ENCODE measurements at places on chromosomes 1 and 21.

- no peak for DNase-seq
Observed at GRCh38 chr1:17776426-17776825, 21.3 kb downstream of the ACTL8 start.

- no peak for DNase-seq
Observed at GRCh38 chr1:25355841-25356395, 17.8 kb downstream of the TMEM50A start.

DNA sequence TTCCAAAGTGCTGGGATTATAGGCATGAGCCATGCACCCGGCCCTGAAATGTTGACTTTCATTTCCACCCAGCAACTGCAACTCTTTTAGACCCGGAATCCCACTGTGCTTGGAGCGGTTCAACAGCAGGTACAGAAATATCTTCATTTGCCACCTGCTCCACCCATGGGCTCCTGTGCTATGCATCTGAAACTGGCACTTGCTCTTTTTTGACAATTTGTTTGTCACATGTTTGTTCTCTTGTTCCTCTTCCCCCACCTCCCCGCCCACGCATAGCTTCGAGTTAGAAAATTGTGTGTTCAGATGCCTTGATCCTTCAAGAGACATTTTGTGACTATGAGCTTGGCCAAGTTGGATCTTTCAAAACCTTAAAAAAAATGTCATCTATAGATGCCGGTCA lies 2.4 kb upstream of the IFNLR1 start:
- DNase-seq: no peak

DNA sequence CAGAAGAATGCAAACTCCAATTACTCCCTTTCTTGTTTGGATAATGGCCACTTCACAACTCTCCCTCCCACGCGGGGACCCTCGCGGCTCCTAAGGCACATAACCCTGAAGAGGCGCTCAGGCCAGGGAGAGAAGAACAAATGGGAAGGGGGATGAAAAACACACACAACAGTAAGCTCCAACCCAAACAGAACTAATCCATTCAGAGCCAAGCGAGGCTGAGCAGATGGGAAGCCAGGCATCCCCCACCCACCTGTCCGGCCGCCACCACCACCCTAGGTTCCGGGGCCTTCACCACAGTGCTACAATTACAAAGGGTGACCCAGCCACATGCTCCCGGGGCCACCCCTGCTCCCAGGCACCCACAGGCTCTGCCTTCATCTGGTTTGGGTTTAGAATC lies 101.5 kb downstream of the MRPL37 start:
- no peak for DNase-seq

DNA sequence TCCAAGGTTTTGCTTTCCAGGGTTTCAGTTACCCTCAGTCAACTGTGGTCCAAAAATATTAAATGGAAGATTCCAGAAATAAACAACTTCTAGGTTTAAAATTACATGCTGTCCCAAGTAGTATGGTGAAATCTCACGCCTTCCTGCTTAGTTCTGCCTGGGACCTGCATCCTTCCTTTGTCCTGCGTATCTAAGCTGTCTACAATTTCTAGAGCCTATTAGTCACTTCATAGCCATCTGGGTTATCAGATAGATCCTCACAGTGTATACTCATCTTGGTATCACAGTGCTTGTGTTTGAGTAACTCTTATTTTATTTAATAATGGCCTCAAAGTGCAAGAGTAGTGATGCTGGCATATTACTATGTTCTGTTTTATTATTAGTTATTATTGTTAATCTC lies 157.7 kb downstream of the ROR1 start:
- no peak for DNase-seq

DNA sequence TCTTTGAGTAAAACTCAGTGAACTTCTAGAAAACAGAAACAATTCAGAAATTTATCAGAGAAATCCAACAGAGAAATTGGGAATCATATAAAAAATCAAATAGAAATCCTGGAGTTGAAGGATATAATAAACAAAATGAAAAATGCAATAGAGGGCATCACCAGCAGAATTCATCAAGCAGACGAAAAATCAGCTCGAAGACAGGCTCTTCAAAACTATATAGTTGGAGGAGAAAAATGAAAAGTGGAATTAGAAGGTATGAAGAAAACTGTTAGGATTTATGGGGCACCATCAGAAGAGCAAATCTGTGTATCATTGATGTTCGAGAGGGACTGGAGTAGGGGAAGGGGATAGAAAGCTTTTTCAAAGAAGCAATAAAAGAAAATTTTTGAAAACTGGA lies 121.5 kb upstream of the GPR52 start:
- no peak for DNase-seq

DNA sequence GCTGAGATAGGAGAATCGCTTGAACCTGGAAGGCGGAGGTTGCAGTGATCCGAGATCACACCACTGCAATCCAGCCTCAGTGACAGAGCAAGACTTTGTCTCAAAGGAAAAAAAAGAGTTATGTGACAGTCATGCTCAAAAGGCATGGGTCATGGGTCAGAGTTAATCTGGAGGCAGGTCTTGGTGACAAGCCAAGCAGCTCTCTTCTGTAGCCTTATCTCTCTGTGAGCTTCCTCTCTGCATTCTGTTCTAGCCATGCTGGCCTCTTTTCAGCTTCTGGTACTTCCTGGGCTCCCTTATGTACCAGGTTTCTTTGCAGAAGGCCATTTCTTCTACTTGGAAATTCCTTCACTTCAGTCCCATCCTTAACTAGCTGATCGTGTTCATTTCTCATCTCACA lies 63.6 kb downstream of the NGF start:
- DNase-seq: no peak

GRCh38 chr21:45109831-45110492 lies 35.6 kb downstream of the ADARB1 start:
- DNase-seq: peak; percentile 59

- no peak for DNase-seq
Observed at GRCh38 chr1:205210756-205211168, 740 bp downstream of the DSTYK start.

- DNase-seq: no peak
Observed at GRCh38 chr1:243179720-243180119, 75.4 kb downstream of the CEP170 start.

DNA sequence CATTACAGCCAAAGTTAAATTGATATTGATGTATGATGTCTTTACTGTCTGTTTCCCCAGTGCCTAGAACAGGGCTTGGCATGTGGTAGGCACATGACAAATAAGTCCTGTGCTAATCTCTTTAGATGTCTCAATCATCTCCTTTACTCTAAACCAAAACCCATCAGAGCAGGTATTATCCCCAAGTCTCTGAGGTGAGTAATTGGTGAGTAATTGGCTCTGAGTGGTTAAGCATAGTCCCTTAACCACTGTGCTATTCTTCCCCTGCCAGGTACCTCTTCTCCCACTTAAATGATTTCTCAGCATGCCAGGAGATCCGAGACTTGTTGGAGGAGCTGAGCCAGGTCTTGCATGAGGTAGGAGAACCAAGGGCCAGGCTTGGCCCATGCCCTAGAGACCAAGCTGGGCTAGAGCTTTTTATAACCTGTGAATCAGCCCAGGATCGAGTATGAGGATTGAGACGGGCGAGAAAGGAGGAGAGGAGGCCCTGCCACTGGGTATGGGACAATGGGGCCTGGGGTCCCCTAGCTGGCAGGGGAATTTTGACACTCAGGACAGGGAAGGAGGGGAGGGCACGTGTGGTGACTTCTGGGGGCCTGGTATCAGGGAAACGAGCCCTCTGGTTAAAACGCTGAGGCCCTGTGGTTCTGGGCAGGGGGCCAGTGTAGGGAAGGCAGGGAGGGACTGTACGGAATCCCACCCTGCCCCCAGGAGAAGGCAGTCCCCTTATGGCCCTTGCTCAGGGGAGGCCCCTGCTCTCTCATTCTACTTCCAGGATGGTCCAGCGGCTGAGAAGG lies 4.5 kb downstream of the CNKSR1 start:
- no peak for DNase-seq

DNA sequence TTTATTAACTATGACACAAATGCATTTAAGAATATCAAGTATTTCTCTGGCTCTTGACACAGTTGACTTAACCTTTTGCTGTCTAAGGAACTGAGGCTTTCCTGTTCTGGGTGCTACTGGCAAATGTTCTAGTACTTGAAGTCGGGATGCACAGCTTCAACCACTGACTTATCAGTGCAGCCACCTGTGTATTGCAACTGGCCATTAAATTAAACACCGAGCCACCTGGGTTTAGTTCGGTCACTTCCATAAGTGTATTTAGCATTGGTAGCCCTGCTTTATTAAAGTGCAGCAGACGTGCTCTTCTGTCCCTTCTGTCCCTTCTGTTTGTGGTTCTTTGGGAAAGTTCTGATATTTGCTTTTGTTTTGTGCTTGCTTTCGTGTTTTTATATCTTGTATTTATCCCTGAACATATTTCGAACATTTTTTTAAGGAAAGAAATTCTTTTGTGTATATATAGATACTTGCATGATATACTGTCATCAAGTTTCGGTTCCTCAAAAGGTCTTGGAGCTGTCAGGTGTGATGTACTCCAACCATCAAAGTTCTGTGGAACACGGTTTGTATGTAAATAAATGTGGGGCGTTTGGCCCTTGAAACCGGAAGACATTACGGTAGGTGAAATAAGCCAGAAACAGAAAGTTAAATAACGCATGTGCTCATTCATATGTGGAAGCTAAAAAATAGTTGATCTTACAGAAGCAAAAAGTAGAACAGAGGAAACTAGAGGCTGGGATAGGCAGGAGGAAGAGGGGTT lies 297.9 kb upstream of the GREM2 start:
- DNase-seq: no peak

DNA sequence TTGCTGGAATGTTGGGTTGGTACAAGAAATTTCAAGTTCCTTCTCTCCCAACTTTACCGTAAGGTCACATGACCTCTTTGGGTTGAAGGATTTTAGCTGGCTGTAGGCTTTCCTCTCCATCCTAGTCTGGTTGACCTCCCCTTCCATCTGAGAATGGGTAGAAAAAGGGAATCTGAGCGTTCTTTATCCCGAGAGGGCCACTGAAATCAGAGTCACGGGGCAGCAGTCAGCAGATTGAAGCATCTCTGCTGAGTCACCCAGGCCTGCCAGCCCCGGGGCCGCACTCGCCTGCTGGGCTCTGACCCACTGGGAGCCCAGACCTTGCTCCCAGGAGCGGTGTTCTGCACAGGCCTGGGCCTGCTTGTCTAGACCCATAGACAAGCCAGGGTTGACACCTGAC lies 31.0 kb downstream of the TMCC2 start:
- DNase-seq: peak; percentile 69

GRCh38 chr1:171219346-171220080 lies 28.8 kb upstream of the FMO1 start:
- no peak for DNase-seq

DNA sequence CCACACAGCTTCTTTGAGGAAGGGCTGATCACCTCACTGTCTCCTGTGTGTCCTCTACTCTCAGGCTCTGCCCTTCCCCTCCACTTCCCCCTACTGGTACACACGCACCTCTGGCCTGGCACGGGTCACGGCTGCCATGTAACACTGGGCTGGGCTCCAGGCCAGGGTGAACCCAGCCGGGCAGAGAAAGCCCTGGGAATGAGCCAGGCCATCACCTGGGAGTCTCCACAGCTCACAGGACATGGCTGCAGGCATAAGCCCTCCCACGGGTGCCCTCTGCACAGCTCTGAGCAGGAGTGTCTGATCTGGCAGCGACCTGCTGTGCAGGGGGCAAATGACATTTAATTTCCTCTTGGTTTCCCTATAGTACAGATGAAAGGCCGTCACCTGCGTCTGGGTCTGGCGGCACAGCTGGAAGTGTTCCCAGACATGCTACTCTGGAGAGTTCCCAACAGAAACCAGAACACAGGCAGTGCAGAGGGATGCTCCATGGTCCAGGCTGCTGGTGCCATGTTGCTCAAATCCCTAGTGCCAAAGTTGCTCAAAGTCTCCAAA lies 61.2 kb downstream of the ERI3 start:
- no peak for DNase-seq

GRCh38 chr1:196774175-196774574 lies 465 bp upstream of the CFHR3 start:
- DNase-seq: no peak

DNA sequence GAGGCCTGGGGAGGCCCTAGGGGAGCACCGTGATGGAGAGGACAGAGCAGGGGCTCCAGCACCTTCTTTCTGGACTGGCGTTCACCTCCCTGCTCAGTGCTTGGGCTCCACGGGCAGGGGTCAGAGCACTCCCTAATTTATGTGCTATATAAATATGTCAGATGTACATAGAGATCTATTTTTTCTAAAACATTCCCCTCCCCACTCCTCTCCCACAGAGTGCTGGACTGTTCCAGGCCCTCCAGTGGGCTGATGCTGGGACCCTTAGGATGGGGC lies 5.2 kb downstream of the ELF3 start:
- DNase-seq: no peak

GRCh38 chr1:5389101-5389885 lies 602.9 kb downstream of the NPHP4 start:
- DNase-seq: no peak

Measured in amygdala (tissue), 56 donors.